Left kidney (tissue), 8 donors: ENCODE measurements at places on chromosomes 12 and 14. TPM values are rescaled to one million over a fixed set of nuclear protein-coding genes. Genes with fewer than 3 reads are reported as not detected.

Gene RASSF9
- 16.8 TPM for polyA plus RNA-seq

Gene KLRC4
- not detected for polyA plus RNA-seq

Gene ACOT6
- polyA plus RNA-seq = 0.25 TPM

Gene SELPLG
- polyA plus RNA-seq = 1.3 TPM

Gene ANKS1B
- polyA plus RNA-seq = 4.8 TPM

Gene MMP17
- polyA plus RNA-seq = 0.65 TPM

Gene ISM2
- polyA plus RNA-seq = 2.5 TPM

Gene JPH4
- polyA plus RNA-seq = 8.9 TPM

Gene INHBC
- polyA plus RNA-seq = 0.27 TPM

Gene FSCB
- polyA plus RNA-seq = not detected

Gene SMCO2
- 0.60 TPM for polyA plus RNA-seq
